ENCODE measurements at places on chromosomes 3 and 15.

DNA sequence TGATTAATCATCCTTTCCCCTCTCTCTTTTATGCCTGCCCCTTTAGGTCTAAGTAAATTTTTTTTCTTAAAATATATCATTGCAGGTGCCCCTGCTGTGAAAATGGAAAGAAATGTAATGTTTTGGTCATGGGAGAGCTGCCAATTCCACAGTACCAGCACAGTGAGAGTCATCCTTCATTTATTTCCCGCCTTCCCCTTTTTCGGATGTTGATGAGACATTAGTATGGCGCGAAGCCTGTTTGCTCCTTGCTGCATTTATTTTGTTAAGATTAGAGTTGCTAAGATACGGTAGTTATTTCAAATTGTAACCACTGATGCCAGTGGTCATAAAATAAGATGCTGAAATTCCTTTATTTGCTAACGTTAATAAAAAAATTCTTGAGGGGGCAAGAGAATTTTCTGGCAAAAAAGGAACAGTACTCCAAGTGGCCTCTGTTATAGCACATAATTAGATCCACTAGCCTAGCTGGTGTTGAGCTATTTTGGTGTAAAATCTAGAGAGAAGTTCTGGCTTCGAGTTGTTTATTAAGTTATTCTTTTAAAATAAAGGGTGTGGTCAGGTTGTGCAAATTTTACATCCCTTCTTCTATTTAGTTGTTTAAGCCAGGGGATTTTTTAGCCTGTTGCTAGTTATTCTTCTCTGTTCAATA, 62.8 kb downstream of the MDFIC2 start:
- no peak for DNase-seq

GRCh38 chr15:44468709-44469385, 41.4 kb downstream of the CTDSPL2 start:
- DNase-seq = peak; percentile 75

DNA sequence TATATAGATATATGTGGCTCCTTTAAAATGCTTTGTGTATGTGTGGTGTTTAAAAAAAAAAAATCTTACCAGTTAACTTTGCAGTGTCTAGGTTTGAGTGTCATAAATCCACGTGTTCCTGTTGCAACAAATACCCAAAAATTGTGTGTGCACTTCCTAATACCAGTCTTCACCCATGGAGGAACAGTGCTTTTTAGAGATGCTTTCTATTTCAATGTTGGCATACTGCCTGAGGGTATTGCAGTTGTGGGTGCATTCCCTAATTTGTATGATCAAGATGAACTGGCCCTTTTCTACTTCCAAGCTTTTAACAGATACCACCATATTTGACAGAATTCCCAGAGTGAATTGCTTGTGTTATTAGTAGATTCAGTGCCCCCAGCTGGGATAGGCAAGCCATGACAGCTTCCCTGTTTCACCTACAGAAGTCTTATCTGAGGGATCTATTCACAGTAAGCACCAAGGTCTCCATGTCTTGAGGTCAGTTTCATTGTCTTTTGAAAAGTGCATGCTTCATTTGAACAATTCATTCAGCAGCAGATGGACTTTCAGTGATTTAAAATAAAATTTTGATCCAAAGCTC, 68.9 kb upstream of the GOLGA6B start:
- DNase-seq = no peak

DNA sequence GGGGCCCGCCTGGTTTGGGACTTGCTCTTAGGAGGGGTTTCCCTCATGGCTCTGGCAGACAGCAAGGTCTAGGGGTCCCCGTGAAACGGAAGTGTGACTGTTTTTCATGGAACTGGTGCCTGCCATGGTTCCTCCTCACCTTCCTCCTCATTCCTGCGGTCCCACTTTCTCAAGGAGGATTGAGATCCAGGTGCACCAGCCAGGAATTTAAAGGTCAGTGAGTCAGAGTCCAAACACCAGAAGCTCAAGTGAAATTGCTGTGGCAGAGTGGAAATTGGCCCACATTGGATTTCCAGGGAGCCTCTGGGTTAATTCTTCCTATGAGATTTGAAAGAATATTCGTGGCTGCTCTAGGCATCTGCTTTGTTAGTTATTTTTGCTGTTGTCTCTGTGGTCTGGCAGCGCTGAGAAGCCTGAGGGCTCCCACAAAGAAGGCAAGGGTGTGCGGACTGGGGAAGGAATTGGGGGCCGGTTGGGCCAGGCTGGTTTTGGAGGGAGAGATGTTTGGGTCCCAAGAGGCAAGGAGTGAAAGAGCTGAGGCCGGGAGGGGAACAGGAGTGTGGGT, 60.4 kb upstream of the TNFAIP8L3 start:
- no peak for DNase-seq

DNA sequence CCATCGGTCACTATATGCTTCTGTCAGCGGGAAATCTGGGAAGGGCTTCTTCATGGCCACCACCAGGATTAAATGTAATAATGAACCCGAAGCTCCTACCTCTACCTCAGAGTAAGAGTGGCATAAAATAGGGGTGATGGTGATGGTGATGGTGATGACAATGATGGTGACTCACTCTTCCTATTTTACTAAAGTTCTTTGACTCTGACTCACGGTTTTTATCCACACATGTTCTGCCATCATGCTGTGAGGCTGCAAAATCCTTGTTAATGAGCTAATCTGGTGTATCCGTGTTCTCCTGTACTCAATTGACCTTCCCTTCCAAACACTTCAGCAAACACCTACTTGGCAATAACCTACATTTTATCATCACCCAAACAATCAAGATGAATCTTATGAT, 18.3 kb upstream of the FOXP1 start:
- peak; percentile 84 for DNase-seq

- peak; percentile 34 for DNase-seq
Observed at GRCh38 chr15:65824031-65824743, 32.1 kb upstream of the DENND4A start.

DNA sequence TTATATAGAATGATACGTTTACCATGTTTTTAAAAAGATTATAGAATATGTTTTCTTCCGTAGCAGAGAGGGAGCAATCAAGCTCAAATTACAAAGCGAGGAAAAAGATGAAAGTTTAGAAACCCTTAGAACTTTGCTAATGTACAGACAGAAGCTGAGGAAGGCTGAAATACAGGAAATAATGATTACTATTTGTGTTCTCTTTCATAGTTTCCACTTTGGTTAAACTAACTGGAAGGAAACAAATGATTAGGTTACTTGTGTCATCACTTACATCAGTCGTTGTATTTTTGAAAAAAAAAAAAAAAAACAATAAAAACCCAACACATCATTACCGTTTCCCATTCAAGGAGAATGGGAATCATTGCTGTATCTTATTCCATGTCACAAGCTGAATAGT, 337.8 kb upstream of the CBLB start:
- DNase-seq = no peak

GRCh38 chr3:55332176-55332575, 154.9 kb downstream of the WNT5A start:
- no peak for DNase-seq

GRCh38 chr3:57062101-57062631, 1.7 kb downstream of the SPATA12 start:
- DNase-seq = no peak

All from RCC 7860 (cell line).